ENCODE measurements at places on chromosomes 12 and 14.

- peak; percentile 48 for DNase-seq
Measured at GRCh38 chr12:2287151-2287550, 234.4 kb downstream of the CACNA1C start.

- DNase-seq, result peak; percentile 67
Measured at GRCh38 chr12:46675736-46676135, 150.1 kb downstream of the SLC38A4 start.

GRCh38 chr12:126734710-126735109, 1532.3 kb upstream of the TMEM132C start:
- DNase-seq, result no peak

DNA sequence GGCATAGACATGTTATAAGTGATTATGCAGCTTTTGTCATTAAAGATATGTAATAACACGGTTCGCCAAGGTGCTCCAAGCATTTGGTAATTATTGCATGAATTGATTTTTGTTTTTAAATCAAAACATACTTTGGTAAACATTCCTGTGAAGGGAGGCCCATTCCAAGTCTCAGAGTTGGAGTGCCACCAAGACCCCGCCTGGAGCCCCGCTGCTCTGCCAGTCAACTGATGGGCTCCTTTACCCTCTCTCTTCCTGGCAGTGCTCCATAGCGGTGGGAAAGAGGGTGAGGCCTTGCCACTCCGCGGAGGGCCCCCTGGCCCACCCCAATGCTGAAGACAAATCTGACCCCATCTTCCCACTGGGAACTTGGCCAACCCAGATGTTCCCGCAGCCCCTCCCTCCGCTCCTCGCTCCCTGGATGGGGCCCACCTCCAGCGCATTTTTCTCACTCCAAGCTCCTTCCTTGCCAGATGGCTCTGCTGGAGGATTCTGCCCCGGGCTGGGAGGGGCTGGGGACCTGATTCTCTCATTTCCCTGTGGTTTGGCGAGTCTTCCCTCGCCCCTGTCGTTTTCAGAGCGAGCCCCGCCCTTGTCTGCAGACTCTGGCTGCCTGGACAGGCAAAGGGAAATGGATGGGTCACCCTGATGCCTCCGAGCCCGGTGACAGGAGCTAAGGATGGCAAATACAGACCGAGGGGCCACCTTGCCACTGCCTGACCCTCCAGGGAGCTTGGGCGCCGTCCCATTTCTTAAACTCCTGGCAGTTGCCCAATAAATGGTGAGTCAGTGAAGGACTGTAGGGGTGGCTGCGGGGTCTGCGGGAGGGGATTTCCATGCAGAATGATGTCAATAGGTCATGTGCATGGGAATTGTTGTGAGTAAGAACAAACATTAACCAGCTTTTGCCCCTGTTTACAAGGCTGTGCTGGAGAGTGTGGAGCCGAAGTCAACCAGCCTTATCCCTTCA, 9.2 kb upstream of the PAPLN start:
- peak; percentile 93 for DNase-seq

GRCh38 chr12:38664661-38665269, 240.6 kb downstream of the CPNE8 start:
- peak; percentile 6 for DNase-seq

GRCh38 chr12:57616383-57617101, 5.3 kb downstream of the ARHGEF25 start:
- DNase-seq, result no peak

DNA sequence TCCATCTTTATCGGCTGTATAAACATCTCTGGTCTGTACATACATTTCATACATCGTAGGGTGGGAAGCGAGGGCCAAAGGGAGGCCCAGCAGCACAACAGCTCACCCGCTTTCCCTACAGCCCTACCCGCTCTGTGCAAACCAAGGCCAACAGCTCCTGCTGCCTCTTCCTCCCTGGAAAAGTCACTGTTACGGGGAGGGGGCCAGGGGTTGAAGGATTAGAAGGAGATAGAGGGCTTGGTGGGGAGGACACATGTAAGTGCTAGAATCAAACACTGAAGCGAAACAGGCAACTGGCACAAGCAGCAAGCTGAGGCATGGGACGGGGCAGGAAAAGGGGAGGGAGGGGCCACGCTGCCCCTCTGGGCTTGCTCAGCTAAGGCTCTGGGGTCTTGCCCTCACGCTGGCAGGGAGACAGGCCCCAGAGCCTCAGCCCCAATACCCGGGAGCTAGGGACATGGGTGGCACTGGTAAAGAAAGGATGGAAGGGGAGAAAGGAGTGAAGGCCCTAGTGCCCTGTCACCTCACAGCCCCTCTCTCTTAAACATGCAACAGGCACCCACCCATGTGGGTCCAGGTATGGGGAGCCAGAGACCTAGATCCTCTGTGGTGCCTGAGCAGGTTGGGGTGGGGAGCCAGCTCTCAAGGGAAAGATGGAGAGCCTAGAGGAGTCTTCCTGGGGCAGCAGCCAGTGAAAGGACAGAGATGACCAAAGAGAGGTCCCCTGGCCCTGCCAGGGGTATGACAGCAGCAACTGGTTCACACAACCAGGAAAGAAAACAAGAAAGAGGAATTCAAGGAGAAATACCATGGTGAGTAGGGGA, 14.4 kb downstream of the SPRYD3 start:
- DNase-seq, result peak; percentile 29

- DNase-seq, result no peak
Measured at GRCh38 chr12:116043659-116044535, 233.6 kb downstream of the MED13L start.

DNA sequence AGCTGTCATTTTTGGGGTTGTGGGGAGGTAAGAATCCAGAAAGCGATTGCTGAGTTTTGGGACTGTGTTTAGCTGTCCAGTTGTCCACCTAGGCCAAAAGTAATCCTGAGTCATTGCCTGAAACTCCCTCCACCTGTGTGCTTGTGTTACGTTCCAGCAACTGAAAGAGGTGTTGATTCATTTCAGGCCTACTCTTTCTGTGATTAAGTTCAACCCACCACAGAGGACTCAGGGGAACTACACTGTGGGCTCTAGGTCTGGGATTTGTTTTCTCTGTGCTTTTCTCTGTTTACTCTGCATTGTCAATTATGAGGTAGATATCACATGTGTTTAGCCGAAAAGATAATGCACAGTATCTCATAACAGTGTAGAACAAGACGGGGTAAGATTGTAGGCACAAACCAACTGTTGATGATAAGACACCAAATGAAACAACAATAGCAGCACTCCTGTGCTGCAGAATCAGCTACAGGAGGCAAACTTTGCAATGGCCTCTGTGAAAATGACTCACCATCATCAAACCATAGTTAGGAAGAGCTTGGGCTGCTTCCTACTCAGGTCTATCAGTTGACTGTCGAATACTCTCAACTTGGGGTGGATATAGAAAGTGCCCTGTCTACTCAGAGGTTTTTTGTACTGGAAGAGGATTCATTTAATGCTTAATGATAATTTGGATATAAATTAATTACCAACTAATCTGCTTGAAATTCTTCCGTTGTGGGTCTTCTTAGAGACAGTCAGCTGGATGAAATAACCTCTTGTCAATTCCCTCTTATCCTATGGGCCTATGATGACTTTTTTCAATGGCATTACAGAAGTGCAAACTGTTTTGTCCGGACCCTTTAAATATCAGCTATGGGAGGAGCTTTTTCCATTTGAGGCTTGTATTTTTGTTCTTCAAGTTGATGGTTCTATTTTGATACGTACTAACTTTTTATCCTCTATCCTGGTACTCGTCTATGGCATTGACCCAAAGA, 385.9 kb downstream of the BMP4 start:
- no peak for DNase-seq

- no peak for DNase-seq
Measured at GRCh38 chr14:71328183-71328582, 420.9 kb downstream of the PCNX1 start.

- DNase-seq, result peak; percentile 91
Measured at GRCh38 chr12:78096909-78097597, 266.4 kb downstream of the NAV3 start.

GRCh38 chr14:104687601-104688504, 1.6 kb upstream of the INF2 start:
- peak; percentile 88 for DNase-seq

GRCh38 chr12:127628645-127629044, 638.3 kb upstream of the TMEM132C start:
- DNase-seq, result no peak

DNA sequence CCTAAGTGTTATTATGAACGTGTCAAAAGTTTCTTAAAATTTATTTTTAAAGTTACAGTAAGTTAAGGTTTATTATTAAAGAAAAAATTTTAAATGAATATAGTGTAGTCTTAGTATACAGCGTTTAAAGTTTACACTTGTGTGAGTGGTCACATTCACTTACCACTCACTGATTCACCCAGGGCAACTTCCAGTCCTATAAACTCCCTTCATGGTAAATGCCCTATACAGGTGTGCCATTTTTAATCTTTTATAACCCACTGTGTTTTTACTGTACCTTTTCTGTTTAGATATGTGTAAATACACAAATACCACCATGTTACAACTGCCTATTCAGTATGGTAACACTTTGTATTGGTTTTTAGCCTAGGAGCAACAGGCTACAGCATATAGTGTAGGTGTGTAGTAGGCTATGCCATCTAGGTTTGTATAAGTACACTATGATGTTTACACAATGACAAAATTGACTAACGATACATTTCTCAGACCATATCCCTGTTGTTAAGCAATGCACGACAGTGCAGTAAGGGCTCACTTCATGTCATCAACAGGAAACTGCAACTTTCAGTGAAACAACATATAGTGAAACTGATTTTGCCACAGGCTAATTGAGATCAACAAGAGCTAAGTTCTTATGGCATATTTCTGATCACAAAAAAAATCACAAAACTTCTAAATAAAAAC, 112.0 kb upstream of the TMCC3 start:
- DNase-seq, result no peak

- DNase-seq, result peak; percentile 51
Measured at GRCh38 chr12:15754233-15754632, 35.0 kb downstream of the EPS8 start.

GRCh38 chr12:75933101-75933500, 98.5 kb downstream of the PHLDA1 start:
- DNase-seq, result peak; percentile 59

- DNase-seq, result peak; percentile 76
Measured at GRCh38 chr12:46933947-46934346, 108.2 kb upstream of the SLC38A4 start.

- DNase-seq, result no peak
Measured at GRCh38 chr12:76307083-76307482, 41.1 kb downstream of the BBS10 start.
